ENCODE measurements at places on chromosomes 2 and 18.

DNA sequence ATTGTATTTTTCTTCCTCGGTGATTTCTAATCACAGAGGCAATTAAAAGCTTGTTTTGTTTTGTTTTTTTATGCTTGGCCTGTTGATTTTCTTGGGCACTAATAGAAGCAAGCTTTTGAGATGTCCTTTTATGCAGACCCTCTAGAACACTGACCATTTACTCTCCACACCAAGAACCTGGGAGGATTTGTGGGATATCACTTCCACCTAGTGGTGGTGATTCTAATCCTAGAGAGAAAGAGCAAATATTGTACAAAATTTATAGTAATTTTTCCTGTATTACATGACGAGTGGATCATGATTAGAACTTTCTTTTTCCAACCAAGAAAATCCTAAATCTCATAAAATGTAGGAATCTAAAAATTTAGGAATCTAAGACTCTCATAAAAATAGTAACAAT, 23.4 kb downstream of the NEMP2 start:
- DNase-seq, result no peak

- no peak for DNase-seq
These were observed 72.7 kb downstream of the GBX2 start for GRCh38 chr2:236095504-236095903.

DNA sequence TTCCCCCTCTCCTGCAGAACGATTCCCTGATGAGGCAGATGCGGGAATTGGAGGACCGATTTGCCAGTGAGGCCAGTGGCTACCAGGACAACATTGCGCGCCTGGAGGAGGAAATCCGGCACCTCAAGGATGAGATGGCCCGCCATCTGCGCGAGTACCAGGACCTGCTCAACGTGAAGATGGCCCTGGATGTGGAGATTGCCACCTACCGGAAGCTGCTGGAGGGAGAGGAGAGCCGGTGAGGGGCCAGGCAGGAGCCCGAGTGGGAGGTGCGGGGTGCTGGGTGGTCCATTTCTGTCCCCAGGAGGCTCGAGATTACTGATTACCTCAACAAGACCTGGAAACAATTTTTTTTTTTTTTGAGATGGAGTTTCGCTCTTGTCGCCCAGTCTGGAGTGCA, 3.1 kb downstream of the DES start:
- no peak for DNase-seq

GRCh38 chr2:133885847-133886246, 317.6 kb upstream of the NCKAP5 start:
- DNase-seq, result no peak

DNA sequence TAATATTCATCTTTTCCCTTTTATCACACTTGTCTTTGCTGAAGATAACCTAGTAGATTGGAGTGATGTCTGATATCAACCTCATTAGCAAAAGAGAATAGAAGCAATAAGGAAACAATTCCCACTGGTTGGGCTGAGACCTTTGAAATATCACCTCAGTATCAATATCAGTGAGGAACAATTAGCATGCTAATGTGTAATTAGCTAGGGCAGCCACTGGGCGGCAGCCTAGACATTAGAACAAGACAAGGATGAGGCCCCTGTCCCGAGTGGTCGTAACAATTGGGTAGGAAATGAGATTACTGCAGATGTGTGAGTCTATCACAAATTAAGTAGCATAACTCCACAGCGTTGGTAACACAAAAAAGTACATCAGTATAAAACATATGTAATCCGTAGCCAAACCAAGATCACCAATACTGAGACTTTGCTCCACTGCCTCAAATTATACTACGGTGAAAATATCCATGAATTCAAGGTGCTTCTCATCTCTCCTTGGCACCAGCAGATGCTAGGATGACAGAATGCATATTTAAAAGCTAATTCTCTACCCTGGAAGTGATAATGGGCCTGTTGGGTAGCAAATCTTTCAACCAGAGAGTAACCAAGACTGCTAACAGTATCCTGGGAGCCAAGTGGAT, 99.1 kb downstream of the ALPK2 start:
- DNase-seq, result peak; percentile 66

DNA sequence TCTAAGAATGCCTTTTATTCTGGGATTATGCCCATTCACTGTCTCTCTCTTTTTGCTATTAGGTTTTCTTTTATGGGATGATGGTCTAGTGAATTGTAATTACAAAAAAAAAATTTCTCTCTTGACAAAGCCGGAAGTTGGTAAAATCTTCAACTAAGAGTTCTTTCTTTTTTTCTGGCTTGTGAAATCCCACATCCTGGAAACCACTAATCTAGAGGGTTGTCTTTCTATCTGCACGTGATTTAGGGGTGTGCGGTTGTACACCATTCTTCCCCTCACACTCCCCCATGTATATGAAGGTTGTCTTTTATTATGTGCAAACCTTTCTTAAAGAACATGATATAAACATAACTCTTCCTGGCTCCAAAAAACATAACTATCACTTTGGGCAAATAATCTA, 52.0 kb downstream of the GATA6 start:
- DNase-seq, result no peak

GRCh38 chr2:120661551-120661950, 74.1 kb upstream of the GLI2 start:
- peak; percentile 81 for DNase-seq

GRCh38 chr2:85605406-85606115, 3.1 kb upstream of the TMEM150A start:
- no peak for DNase-seq

GRCh38 chr18:42310956-42311355, 355.9 kb downstream of the PIK3C3 start:
- DNase-seq, result peak; percentile 35

DNA sequence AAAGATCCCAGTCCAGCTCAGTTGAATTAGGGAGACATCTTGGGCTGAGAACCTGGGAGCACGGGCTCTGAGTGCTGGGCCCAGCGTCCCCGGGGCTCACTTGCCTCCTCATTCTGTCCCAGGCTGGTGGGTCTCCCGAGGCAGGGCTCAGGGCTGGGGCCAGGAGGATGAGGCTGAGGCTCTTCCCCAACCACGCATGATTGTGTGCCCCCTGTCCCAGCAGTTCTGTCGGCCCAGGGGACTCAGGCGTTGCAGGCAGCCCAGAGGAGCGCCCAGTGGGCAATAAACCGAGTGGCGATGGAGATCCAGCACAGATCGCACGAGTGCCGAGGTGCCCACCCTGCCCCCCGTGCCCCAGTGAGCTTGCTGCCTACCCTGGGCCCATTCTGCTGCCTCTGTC, 910 bp downstream of the PRSS56 start:
- no peak for DNase-seq

DNA sequence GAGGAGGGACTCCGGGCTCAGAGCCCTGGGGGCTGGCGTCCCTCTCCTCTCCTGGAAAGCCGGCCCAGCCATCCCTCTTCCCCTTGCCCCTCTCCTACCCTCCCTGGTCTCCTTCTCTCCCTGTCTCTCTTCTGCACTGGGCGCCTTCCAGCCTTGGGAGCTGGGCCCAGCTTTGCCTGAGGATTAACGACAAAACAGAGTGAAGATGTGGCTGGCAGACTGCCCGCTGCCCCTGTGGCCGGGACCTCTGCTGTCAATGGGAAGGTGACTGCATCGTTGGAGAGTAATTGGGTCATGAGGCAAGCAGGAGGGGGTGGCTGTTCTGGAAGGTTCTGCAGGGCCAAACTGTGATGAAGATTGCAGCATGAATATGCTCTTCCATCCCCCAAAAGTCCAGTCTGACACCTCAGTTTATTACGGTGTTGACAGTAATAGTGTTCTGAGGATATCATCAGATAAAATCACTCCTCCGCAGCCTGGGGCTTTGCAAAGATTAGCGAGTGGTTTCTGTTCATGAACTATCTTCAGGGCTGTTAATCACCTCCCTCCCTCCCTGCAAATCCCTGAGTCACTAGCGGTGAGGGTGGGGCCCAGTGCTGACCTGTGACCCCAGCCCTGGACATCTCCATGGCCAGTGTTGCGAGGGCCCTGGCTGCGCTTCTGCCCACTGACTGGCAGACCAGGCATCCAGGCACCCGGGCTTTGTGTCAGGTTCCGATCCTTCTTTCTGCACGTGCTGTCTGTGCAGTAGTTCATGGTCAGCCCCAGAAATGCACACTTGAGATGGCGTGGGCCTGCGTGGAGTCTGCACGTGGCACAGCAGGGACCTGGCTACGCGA, 23.0 kb downstream of the RTP5 start:
- DNase-seq, result peak; percentile 22

DNA sequence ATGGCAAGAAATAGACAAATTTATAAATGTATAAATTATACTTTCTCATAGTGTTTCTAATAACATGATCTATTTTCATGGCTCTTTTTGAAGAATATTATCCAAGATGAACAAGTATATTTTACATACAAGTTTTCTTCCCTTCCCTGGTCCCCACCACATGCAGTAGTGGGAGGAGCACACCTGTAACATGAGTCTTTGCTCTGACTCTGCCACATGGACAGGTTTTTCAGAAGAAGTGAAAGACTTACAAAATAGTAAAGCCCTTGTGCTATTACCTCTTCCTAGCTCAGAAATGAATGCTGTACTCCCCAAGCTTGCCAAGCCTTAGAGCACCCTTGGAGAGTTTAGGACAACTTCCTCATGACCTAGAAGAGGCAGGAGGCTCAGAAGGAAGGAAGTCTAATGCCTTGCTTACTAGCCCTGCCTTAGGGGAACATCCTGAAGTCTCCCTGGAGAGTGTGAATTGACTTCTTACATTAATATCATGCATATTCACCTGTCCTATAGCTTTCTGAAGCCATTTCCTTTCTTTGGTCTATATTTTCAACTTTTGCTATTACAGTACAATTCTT, 18.4 kb downstream of the MXD1 start:
- DNase-seq, result no peak

DNA sequence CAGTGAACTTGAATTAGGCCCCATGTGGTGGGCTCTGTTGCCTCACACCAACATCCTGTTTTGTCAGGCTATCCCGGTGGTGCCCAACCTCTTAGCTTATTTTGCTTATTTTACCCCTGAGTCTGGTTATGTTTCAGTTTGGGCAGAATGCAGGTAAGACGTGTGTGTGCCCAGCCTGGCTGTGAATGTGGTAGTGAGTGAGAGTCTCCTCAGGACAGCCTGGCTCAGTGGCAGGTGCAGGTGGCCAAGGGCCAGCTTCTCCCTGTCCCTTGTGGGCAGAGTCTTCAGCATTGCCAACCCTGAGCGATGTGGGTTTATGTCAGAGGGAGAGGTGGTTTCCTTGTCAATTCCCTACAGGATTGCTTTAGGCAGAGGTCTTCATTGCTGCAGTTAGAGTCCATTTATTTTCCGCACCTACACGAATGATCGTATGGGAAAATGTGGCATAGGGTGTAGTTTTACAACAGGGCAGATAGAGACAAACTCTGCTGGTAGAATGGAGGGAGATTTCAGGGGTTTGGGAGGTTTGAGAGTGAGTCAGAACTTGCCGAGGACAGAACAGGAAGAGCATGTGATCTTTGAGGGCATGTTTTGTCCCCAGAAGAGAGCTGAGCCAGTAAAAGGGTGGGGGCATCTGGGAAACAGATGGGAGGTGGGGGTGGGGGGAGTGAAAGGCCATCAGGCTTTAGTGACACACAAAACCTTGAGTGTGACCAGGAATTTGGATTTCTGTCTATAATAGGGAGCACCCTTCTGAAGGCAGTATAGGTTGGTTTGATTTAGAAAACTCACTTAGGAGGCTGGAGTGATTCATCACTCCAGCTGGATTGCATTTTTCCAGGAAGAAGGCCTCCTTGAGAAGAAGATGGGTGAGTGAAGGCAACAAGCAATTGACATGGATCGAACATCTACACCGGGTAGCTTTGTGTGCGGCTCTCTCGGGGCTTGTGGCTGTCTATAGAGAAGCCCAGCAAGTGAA, 156.2 kb upstream of the CELF4 start:
- no peak for DNase-seq

- DNase-seq, result peak; percentile 22
These were observed 939 bp downstream of the DOCK10 start for GRCh38 chr2:225041207-225041850.

DNA sequence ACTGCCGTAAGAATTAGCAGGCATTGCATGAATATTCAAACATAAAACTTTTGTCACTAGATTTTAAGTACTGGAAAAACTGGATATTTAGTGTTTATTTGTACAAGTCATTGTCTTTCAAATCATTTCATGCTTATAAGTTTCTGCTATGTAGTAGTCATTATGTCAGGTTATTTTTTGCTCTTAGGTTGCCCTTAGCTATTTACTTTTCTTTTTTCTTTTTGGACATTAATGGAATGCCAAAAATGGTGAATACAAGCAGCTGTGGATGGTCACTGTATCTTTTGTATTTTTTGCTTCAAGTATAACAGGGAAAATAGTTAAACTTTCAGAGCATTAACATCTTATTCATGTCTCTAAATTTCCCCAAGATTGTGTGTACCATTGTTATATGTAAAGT, 18.6 kb upstream of the KCNJ13 start:
- no peak for DNase-seq

- DNase-seq, result no peak
These were observed 1427.7 kb upstream of the CELF4 start for GRCh38 chr18:38993342-38993741.

- no peak for DNase-seq
These were observed 189.4 kb downstream of the ALK start for GRCh38 chr2:29731948-29732347.

DNA sequence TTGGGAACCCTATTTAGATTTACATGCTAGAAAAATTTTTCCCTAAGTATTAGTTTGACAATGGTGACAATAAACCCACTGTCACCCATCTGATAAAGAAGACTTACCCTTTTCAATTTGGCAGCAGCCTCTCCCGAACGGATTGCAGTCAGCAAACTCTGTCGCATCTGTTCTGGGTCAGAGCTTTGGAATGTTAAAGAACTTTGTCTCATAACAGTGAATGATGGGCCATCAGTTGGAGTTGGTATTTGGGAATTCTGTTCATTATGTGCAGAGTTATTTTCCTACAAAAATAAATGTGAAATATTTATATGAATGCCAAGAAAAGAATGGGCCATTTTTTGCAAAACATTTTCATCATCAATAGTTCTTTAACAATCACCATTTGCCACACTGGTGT, 70.8 kb upstream of the GRB14 start:
- DNase-seq, result no peak

DNA sequence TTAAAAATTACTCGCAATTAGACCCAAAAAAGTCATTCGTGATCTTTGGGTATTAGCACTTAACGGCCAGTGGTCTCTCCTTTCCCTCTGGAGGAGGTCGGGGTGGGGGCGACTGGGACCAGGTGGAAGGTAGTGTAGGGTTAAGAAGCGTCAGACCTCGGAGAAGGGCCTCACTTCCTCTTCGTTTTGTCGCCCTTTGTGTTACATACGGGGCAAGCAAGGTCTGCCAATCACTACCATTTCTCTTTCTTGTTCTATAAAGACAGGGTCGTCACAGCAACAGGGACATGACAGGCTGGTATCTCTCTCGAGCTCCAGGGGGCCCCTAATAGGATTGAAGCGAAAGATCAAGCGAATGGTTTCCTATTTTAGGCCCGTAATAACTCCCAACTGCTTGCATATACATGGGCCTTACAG, 136.6 kb downstream of the INSIG2 start:
- no peak for DNase-seq

Measured in left cardiac atrium (tissue), 4 donors.